Kidney glomerular epithelial cell (primary cell): ENCODE measurements at places on chromosomes 2 and 18.

- DNase-seq: no peak
Measured at GRCh38 chr2:207067473-207067872, 98.3 kb downstream of the KLF7 start.

- no peak for DNase-seq
Measured at GRCh38 chr2:50066873-50067272, 912.6 kb upstream of the FSHR start.

DNA sequence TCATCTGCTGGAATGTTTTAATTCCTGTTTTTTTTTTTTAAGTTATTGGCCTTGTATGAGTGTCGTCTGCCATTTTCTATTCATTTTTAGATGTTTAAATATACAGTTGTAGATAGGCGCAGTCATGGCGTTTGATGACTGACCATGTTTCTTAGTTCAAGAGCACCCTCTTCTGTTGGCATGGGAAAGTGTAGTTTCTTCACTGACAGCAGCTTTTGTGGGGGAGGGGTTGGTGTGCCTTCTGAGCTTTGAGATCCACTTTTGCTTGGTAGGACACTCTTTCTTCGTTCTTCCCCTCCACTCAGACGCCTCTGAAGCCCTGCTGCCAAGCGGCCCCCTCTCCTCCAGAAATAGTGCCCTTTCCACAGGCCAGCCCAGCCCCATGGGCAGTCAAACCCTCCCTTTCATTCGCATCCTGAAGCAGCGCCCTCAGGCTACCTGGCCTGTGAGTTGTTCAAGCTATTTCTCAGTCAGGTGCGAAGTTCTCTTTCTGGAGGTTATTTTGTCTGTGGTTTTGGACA lies 492.0 kb downstream of the TNS1 start:
- peak; percentile 67 for DNase-seq

GRCh38 chr2:231920366-231920765 lies 5.8 kb downstream of the NPPC start:
- no peak for DNase-seq

DNA sequence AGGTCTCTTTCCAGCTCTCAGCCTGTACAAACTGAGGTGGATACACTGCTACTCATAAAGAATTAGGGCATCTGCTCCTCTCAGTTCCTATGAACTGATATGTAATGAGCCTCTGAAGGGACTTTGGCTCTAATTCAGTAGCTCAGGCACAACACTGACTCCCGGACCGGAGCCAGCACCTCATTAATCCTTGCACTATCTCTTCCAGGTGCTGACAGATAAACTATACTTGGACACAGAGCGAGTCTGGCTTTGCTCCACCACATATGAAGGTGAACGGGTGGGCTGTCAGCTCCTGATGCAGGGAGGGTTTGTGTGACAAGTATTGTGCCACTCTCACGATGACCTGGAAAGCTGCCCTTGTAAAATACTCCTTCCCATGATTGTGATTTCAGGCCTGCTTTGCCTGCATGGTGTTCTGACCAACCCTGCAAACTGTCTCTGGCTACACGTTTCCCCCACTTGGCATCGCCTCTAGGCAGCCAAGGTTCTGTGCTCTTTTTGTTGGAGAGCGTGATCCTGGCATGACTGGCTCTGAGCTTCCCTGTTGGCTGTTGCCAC lies 111.6 kb upstream of the LMAN1 start:
- no peak for DNase-seq

DNA sequence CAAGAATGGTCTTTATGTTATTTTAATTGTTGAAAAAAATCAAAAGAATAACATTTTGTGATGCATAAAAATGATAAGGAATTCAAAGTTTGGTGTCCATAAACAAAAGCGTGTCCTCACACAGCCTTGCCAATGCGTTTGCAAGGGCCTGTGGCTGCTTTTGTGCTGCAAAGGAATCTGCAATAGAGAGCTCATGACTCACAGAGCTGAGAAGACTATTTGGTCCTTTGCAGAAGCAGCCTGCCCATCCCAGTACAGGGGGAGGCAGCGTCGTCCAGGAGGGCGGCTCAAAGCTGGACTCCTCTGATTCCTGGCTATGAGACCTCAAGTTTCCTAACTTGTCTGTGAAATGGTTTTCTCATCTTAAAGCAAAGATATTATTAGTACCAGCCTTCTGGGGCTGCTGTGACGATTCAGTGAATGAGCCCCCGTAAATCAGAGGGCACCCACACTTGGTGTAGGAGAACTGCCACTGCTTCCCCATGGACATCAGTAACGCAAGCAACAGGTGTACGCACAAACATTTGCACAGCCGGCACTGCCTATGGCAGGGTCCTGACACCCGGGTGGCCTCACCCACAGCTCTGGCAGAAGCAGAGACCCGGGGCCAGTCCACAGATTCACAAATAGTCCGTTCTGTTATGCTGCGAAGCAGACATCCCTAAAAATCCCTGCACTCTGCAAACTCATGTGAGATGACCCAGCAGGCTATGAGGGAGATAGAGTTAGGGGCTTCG lies 70.6 kb upstream of the ASAP2 start:
- DNase-seq: no peak

GRCh38 chr2:149661844-149662243 lies 74.3 kb upstream of the MMADHC start:
- peak; percentile 73 for DNase-seq

DNA sequence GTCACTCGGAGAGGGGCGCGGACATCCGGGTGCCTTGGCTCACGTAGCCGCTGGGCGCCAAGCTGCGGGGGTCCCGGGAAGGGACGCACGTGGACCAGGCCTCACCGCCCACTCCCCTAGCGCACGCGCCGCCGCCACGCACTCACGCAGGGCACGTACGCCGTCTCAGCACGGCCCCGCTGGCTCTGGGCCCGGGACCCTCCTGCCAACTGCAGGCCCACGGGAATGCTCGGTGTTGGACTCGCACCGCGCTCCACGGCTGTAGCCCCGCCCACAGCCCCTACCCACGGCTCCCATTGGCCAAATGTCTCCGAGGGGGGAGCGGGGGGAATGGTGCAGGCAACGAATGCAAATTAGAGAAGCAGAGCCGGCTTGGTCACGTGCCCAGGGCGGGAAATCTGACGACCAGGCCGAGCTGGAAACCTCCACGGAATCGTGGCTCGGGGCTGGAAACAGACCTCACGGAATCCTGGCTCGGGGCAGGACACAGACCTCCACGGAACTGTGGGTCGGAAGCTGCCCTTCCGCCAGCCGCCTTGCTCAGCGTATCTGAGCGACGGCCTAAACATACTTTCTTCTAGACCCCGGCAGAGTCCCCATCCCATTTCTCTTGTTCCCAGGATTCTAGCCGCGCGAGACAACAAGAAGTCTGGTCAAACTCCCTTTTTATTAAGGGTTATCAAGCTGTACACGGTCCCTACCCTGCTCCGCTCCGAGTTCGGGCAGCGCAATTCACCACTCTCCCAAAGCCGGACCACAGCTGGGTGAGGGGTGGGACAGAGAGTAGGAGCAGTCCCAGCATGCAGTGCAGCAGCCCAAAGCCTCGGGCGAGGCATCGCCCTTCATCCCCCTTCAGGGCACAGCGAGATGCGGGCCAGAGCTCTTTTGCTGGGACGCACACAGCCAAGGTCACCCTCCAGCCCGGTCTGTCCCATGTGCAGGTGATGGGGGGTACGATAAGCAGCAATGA lies at the start of gene ABCB6:
Gene ABCB6 (minus strand): TSS at position 227 of the 970 bp plus-strand sequence. CDS start 285 bp downstream, outside the sequence.
- DNase-seq: peak; percentile 66

DNA sequence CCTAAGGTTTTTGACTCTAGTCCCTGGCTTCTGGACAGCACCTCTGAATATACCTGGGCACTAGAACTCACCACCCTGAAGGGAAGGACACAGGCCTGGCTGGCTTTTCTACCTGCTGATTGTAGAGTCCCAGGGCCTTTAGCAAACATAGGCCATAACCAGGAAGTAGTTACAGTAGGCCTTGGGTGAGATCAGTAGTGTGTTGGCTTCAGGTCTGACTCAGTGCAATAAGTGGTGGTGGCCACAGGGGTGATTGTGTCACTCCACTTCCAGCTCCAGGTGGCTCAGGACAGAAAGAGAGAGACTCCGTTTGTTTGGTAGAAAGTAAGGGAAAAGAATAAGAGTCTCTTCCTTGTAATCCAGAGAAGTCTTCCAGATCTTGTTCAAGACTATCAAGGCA lies 101.7 kb upstream of the LGALSL start:
- no peak for DNase-seq

DNA sequence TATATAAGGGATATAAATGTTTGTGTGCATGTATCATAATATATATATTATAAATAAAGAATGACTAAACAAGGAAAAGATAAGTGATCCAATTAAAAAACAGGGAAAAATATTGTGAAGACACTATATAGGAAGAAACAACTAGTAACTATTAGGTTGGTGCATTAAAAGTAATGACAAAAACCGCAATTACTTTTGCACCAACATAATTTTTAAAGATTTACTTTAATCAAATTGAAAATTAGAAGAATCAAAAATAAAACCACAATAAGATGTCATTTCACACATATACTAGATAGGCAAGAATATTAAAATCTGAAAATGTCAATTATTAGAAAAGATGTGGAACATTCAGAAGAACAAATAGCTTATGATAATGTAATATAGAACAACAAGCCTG lies 595.9 kb downstream of the KCNJ3 start:
- no peak for DNase-seq

DNA sequence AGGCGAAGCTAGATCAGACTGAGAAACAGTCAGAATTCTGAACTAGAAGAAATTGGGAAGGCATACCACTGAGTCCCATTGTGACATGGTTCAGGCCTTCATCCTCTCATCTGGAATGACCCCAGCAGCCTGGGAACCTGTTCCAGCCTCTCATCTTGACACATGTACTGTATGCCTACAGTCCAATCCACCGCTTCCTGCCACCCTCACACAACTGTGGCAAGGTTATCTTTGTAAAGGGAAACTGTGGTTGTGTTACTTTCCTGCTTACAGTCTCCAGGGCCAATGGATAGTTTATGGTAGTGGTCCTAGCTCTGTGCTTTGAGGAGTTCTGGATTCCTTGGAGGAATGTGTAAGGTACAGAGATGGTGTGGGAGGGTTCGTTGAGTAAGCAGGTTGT lies 296.9 kb upstream of the TRIB2 start:
- no peak for DNase-seq

- DNase-seq: no peak
Measured at GRCh38 chr2:67877301-67877700, 185.5 kb downstream of the C1D start.

- peak; percentile 47 for DNase-seq
Measured at GRCh38 chr2:112121682-112122254, 16.4 kb upstream of the FBLN7 start.

DNA sequence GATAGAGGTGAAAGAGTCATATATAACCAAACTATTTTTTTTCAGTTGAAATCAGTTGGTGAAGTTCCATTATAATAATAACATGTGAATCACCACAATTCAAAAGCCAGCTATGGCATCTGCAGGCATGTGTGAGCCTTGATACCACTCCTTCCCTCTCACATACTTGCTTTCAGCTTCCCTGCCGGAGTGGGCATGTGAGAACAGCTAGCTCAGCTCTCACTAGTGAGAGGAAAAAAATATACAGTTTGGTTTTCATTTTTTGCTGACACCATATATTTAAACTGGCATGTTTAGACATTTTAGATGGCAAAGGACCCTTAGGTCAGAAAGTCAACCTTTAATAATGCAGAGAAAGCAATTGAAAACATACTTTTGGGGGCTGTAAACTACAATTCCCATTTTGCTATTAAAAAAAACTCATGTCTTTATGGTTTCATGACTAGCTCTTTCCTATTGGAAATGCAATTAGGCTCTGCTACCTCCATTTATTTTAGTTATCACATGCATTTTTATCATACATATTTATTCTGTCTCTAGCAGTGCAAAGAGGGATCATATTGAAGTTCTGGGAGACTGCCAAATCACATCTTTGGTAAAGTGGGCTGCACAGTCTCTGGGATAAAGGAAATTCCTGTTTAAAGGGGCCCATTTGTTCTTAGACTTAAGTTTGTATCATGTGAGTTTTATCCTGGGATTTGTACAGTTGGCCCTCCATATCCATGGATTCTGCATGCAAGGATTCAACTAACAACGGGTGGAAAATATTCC lies 33.2 kb upstream of the SLC40A1 start:
- DNase-seq: peak; percentile 5
